ENCODE measurements at places on chromosomes 2 and 18.

DNA sequence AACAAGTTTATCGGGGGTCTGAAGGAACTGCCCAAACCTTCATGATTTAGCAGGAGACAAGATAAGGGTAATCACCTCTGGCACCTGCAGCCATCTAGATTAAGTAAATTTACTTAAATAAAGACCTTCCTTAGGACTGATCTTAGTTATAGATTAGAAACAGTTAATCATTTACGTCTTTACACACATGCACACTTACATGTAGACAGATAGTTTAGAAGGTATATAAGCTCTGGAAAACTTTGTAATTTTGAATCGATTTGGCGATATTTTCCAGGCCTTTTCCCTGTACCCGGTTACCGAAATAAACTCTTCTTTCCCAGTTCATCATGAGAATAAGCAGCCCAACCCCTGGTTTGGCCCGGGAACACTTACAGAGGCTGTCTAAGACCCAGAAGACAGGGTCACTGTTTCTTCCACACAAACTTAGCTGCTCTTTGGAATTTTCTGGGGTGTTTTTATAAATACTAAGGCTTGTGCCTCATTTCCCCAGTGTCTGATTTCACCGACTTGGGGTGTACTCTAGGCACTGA is 560 bp upstream of the SKA1 start:
- no peak for DNase-seq

- DNase-seq: no peak
Measured at GRCh38 chr2:7119132-7119835, 202.1 kb downstream of the RNF144A start.

GRCh38 chr2:120342446-120342845 is 3.5 kb upstream of the INHBB start:
- no peak for DNase-seq

DNA sequence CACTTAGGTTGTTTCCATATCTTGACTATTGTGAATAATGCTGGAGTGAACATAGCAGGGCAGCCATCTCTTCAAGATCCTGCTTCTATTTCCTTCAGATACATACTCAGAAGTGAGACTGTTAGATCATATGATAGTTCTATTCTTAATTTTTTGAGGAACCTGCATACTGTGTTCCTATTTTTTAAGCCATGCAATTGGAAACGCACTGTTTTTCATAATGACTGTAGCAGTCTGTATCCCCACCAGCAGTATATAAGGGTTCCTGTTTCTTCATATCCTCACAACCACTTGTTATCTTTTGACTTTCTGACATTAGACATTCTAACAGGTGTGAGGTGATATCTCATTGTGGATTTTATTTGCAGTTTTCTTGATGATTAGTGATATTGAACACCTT is 15.5 kb downstream of the NEURL3 start:
- no peak for DNase-seq

DNA sequence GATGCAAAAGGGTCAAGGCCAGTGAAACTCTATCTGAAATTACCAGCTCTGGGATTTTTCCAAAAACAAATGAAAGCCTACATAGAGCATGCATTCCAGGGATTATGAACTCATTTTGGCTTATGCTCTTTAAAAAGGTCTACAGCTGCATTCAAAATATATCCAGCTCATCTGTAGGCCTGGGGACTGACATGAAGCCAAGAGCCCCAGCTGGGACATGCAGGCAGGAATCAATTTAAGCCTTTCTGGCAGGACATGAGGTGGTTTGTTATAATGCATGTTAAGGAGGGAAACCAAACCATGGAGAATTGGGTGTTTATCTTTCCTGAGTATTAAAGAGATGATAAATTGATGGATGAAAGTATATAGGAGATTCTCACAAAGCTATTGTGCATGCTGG is 164.5 kb downstream of the RBM43 start:
- no peak for DNase-seq

- DNase-seq: no peak
Measured at GRCh38 chr2:44551497-44551896, 189.8 kb downstream of the CAMKMT start.

GRCh38 chr2:85579266-85579935 is 2.0 kb downstream of the VAMP8 start:
- no peak for DNase-seq

GRCh38 chr18:78430131-78430758 is 549.4 kb upstream of the SALL3 start:
- no peak for DNase-seq

- no peak for DNase-seq
Measured at GRCh38 chr2:47002031-47002430, 86.4 kb upstream of the MCFD2 start.

- DNase-seq: no peak
Measured at GRCh38 chr2:951224-952006, 766 bp downstream of the SNTG2 start.

GRCh38 chr2:102765061-102765460 is 3.2 kb downstream of the TMEM182 start:
- DNase-seq: no peak

DNA sequence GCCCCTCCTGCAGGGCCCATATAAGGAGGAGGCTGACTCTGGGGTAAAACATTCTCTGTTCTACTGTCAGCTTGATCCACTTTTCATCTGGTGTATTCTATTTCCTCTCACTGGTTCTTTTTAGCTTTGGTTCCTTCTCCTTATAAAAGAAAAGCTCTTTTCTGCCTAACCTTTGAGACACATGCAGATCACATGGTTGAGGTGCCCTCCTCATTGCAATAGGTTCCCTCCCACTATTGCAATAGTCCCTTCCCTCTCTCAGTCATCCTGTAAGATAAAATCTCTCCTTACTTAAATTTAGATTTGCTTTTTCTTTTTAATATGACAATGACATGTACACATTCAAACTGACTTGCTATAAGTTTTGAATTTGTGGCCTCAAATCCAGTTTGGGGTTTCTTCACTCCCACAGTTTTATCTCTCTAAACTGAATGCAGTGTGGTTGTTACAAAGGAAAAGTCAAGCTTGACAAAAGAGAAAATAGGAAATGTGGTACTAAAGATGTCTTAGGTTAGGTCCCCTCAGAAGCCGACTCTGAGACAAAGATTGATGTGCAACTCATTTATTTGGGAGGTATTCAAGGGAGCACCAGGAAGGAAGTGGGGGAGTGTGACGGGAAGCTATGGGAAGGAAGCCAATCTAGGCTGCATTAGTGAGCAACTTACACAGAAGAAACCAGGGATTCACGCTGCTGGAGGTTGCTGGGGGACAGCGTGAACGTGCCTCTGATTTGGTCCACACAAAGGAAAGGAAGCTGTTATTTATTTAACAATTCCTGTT is 127.6 kb upstream of the LINC00305 start:
- no peak for DNase-seq

GRCh38 chr2:128187032-128187654 is 96.1 kb downstream of the UGGT1 start:
- no peak for DNase-seq

GRCh38 chr2:45289997-45290709 is 280.9 kb upstream of the SIX2 start:
- no peak for DNase-seq

GRCh38 chr2:71576541-71576940 is 123.2 kb downstream of the DYSF start:
- DNase-seq: no peak

- no peak for DNase-seq
Measured at GRCh38 chr2:127058246-127058953, 48.6 kb downstream of the BIN1 start.

DNA sequence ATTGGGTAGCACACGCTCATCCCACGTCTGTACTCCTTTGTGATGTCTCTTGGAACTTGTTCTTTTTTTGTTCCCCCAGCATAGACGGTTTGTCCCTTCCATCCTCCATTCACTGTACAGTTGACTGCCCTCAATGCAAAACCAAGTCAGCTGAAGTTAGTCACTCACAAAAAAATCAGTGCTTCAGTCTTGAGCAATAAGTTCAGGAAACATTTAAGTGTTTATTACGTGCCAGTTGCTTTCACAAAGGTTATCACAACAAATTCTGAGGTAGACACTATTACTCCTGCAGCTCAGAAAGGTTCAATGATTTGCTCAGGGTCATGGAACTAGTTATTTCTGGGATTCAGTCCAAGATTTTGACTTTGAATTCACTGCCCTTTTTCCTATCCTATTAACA is 102.2 kb downstream of the PDE1A start:
- DNase-seq: no peak
